ENCODE measurements at places on chromosomes 5 and 9.

GRCh38 chr5:115068239-115069086 lies 101.2 kb downstream of the TRIM36 start:
- DNase-seq, result no peak

DNA sequence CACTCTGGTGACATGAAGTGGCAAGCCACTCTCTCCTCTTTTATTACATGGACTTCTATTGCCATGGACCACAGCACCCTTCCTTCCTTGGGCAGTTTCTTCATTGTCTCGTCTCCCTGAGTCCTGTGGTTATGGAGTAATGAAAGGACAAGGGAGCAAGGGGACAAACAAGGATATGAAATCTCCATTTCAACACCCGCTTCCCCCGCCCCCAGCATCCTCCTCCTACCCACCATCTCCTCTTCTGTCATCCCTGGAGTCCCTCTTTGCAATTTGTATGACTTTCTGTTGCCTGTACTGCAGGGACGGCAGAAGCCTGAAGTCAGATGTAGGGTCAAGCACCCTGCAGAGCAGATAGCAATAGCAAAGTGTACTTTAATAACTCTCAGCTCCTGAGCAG lies 300.7 kb upstream of the CLINT1 start:
- no peak for DNase-seq

- DNase-seq, result no peak
Measured at GRCh38 chr5:66361070-66361469, 217.0 kb downstream of the SREK1 start.

DNA sequence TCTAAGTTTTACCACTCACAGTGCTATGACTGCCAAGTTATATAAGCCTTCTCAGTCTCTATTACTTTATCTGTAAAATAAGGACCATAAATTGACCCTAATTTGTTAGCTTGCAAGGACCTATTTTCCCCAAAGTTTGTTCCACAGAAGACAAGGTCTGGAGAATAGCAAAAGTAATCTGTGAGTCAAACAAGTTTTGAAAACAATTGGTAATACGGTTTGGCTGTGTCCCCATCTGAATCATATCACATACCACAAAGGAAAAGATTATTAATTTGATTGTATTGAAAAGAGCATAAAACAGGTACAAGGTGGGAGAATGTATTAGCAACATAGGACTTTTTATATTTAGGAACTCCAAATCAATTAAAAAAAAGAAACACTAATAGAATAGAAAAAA lies 124.0 kb upstream of the TARS1 start:
- no peak for DNase-seq

- no peak for DNase-seq
Measured at GRCh38 chr9:4842734-4843133, 50.0 kb downstream of the RCL1 start.

GRCh38 chr5:95870105-95870672 lies 47.7 kb upstream of the GLRX start:
- peak; percentile 26 for DNase-seq

All from activated CD4-positive, alpha-beta T cell treated with anti-CD3 and anti-CD28 coated beads, Interleukin-2, amount 50 U/mL, for 4 hours (primary cell).